ENCODE measurements at places on chromosomes 7 and 10. TPM values are rescaled to one million over a fixed set of nuclear protein-coding genes. Genes with fewer than 3 reads are reported as not detected.

CHN2 gene
- 0.15 TPM for total RNA-seq

TDRD1 gene
- total RNA-seq, result not detected

PRPS1L1 gene
- total RNA-seq, result not detected

GRCh38 chr10:103951183-103951582 lies 15.8 kb upstream of the SLK start:
- no peak overlapping the region for H3K4me3 ChIP-seq
- H3K36me3 ChIP-seq, result no peaks in the 10 kb centered on the region

CTAGE4 gene
- 5.9 TPM for total RNA-seq

GRCh38 chr10:26516540-26517101 lies 78.5 kb downstream of the APBB1IP start:
- DNase-seq, result no peak
- no peaks in the 10 kb centered on the region for H3K36me3 ChIP-seq
- H3K4me3 ChIP-seq, result no peak overlapping the region
- H3K4me1 ChIP-seq, result no peaks in the 10 kb centered on the region
- no peak overlapping the region for H3K27ac ChIP-seq
- no peaks in the 10 kb centered on the region for H3K27me3 ChIP-seq

DNA sequence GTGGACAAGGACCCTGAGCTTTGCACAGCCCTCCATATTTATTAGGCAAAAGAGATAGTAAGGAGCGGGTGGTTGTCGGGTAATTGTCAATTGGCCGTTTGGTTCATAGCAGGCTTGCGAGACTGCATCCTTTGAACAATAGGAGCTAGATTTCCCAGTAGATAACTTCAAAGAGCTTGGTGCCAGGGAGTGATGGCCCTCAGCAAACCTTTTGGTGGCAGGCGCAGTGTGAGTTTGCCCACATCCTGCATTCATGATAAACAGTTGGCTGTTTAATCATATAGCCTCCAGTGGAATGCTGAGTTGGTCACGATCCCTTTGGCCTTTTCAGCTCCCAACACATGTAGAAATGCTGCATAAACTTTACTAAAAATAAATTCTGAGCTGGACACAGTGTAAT lies 156.9 kb downstream of the AKR1D1 start:
- H3K27me3 ChIP-seq, result no peaks in the 10 kb centered on the region
- H3K27ac ChIP-seq, result no peak overlapping the region
- DNase-seq, result no peak
- no peaks in the 10 kb centered on the region for H3K4me1 ChIP-seq
- H3K36me3 ChIP-seq, result no peaks in the 10 kb centered on the region

GRCh38 chr10:130254662-130255061 lies 118.5 kb downstream of the GLRX3 start:
- H3K36me3 ChIP-seq, result no peaks in the 10 kb centered on the region
- no peak overlapping the region for H3K4me3 ChIP-seq
- no peak overlapping the region for H3K27ac ChIP-seq
- no peak for DNase-seq

DNA sequence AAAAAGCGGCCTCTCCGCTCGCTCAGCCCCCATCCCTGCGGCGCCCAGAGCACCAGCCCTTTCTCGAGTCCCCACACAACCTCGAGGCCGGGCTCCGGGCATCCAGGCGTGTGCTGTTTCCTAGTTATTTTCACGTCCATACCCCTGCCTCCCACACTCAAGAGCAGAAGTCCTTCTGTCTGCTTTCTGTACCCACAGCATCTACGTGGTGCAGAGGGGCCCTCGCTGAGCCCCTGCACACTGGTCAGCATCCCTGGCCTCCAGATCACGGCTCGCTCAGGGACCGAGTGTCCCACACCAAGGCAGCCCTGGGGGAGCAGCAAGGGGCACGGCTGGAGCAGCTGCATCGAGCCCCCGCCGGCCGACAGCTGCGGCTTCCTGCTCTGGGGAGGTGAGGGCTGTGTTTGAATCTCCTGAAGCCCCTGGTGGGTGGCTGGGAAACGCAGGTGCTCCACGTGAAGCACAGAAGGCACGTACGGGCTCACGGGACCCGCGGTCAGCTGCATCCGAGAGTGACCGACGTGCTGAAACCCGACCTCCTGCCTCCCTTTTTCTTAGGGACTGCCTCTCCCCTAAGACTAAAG lies 333.1 kb downstream of the DNAJB6 start:
- H3K27me3 ChIP-seq, result no peaks in the 10 kb centered on the region
- H3K27ac ChIP-seq, result no peak overlapping the region
- H3K4me1 ChIP-seq, result peaks cover 4% of the 10 kb centered on the region
- no peak for DNase-seq
- H3K4me3 ChIP-seq, result no peak overlapping the region

Data from Panc1 (cell line).